ENCODE measurements at places on chromosomes 2 and 18. TPM values are rescaled to one million over a fixed set of nuclear protein-coding genes. Genes with fewer than 3 reads are reported as not detected.

- no peak for DNase-seq
These were observed 302.4 kb downstream of the STK39 start for GRCh38 chr2:167944825-167945659.

GRCh38 chr2:7378591-7378990 lies 461.4 kb downstream of the RNF144A start:
- DNase-seq, result no peak

The ATP6V1C2 gene
- total RNA-seq, result not detected

The UPP2 gene
- total RNA-seq, result not detected

GRCh38 chr2:148273158-148273691 lies 252.3 kb downstream of the MBD5 start:
- DNase-seq, result no peak
